Fibroblast of upper back skin (primary cell): ENCODE measurements at places on chromosomes 6 and 20.

DNA sequence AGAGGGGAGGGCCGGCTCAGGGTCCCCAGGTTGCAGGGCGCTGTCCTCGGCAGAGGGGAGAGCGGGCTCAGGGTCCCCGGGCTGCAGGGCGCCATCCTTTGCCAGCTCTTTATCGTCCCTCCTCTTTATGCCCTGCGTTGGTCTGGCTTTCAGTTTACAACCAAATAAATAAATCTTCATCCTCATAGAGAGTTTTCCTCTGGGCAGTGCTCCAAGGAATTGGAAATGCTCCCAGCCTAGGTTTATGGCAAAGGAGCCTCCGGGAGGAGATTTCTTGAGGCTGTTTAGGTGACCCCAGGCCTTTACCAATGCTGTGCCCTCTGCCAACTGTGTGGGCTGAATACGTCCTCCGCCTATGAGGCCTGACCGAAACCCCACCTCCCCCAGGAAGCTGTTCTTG is 60.2 kb downstream of the CHMP4B start:
- DNase-seq: peak; percentile 14

GRCh38 chr20:35866418-35867202 is 87.7 kb downstream of the SCAND1 start:
- peak; percentile 71 for DNase-seq

DNA sequence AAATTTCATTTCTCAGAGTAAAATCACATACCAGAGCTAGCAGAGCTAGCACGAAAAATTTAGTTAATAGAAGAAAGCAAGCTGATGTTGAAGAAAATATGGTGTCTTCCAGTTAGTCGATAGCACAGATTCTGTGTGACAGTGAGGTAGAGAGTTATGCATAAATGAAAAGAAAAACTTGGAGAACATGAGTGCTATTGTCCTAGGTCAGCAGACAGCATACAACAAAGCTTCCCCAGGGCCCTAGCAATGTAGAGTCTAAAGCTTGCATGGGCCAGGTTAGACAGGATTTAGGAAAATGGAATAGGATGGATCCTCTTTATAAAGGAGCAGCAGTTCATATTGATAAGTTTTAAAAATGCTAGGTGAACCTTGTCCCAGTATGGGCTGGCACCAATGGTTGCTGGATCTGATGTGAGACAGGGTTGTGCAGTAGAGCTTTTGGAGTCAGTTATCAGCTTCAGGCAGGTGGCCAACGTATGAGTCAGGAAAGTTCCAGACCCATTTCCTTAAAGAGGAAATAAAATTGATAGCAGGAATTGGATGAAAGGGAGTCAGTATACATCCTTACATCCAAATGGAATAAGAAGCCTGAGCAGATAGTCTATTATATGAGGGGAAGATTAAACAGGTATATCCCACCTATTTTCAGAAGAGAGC is 277.2 kb downstream of the FRK start:
- peak; percentile 21 for DNase-seq

DNA sequence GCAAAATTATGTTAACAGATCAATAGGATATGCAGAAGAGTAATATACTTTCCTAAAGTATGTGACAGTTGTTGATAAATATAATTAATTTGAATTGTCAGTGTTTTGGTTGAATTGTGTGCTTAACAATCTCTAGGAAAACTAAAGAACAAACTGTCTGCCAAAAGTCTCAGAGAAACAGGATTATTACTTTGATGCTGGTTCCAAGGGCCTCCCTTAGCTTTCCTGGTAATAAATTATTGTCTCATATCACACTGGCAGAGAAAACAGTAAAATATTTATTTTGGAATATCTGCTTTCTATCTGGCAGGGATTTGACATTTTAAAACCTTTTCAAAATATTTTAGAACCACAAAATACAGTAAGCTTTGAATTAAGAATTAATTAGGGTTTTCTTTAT is 40.1 kb upstream of the CARMIL1 start:
- no peak for DNase-seq

DNA sequence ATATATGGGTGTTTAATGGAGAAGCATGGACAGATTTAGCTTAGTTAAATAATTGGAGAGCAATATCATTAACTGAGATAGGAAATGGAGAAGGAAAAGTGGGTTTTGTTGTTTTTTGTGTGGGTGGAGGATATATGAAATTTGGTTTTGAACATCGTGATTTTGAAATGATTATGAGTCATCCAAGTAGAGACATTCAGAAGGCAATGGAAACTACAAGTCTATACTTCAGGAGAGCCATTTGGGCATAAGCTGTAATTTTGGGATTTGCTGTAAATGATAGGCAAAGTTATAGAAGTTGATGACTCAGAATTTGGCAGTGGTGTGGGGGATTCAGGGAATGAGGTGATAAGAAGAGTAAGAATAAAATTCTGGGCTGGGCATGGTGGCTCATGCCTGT is 27.4 kb upstream of the FAM135A start:
- no peak for DNase-seq

GRCh38 chr6:116828983-116829382 is at the start of gene GPRC6A:
TSS of gene GPRC6A (minus strand) at chr6:116829083. CDS start at chr6:116829013, 70 bp downstream.
- DNase-seq: no peak

GRCh38 chr20:50034567-50035180 is 51.9 kb downstream of the SNAI1 start:
- no peak for DNase-seq

DNA sequence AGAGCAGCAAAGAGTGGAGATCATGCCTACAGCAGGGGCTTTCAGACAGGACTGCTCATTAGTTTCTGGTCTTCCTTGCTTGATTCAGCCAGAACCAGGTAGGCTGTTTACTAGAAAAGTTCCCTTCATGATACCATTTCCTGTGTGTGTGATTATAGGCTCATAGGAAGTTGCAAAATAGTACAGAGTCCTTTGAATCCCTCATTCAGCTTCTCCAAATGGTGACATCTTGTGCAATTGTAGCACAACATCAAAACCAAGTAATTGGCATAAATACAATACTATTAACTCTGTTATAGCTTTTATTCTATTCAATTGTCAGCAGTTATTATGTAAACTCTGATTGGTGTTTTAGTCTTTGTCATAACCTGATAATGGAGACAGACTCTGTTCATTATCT is 347.3 kb upstream of the CDH4 start:
- DNase-seq: no peak

DNA sequence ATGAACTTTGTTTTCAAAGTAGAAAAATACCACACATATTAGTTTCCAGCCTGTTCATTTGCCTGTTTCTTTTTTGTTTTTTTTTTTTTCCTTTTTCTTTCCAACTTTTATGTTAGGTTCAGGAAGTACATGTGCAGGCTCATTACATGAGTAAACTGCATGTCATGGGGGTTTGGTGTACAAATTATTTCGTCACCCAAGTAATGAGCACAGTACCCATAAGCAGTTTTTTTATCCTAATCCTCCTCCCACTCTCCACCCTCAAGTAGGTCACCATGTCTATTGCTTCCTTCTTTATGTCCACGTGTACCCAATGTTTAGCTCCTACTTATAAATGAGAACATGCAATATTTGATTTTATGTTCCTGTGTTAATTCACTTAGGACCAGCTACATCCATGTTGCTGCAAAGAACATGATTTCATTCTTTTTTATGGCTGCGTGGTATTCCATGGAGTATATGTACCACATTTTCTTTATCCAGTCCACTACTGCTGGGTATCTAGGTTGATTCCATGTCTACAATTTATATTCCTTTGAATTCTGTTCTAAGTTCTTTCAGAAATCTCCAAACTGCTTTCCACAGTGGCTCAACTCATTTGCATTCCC is 31.8 kb downstream of the SNX14 start:
- DNase-seq: peak; percentile 10

DNA sequence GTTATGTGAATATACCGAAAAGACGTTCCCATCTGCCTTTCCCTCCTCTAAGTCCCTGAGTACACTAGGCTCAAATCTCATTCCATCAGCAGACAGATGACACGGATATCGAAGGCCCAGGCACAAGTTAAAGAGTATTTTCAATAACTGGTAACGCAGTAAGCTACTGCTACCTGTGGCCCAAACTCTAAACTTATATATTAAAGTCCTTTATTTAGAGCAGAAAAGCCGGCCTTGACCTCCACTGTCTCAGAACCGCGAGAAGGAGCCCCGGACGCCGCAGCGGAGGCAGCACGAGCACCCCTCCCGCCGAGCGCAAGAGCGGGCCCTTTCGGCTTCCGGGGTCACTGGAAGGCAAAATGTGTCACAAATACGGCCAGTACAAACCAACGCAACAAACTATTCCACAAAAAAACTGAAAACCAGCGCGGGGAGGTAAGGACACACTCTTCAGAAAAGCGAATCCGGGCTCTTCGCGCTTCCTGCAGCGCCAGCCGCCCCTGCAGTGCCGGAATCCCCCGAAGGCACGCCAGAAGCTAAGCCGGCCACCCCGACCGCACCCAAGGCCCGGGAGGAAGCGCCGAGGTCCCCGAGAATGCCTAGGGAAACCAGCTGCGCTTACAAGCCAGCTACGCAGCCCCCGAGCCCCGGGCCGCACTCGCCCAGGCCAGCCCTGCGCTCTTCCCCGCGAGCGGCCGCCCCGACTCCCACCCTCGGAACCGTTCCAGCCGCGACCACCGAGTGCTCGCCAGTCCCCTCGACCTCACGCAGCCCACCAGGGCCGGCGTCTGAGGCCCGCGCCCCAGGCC is 681 bp downstream of the DIDO1 start:
- no peak for DNase-seq

DNA sequence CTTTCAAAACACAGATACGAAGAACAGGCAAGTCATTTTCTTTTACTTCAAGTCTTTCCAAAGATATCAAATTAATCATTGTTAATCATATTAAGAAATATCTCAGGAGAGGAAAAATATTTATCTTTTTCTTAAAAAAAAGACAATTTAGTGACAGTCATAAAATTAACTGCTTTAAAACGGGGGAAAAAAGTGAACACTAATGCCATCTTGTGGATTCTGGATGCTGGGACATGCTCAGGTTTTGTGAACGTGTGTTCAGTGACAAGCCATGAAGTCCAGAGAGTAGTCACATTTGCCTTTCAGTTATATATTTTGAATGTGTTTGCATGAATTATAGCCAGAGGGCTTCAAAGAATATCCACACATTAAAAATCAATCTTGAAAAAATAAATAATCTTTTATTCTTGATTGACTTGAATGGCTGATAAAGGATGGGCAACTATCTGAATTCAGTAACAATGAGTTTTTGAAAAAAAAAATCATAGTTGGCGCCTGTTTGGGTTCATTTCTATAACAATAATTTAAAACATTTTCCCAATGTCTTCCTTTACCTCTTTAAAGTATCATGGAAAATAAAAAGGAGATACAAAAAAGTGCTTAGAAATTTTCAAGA is 74.7 kb upstream of the NOX3 start:
- peak; percentile 57 for DNase-seq

GRCh38 chr6:12149944-12150510 is 137.9 kb downstream of the HIVEP1 start:
- DNase-seq: no peak

GRCh38 chr6:26659042-26659999 is at the start of gene ZNF322:
TSS of gene ZNF322 (minus strand) at chr6:26659746. CDS start at chr6:26638553, 21,193 bp downstream.
- DNase-seq: peak; percentile 92

DNA sequence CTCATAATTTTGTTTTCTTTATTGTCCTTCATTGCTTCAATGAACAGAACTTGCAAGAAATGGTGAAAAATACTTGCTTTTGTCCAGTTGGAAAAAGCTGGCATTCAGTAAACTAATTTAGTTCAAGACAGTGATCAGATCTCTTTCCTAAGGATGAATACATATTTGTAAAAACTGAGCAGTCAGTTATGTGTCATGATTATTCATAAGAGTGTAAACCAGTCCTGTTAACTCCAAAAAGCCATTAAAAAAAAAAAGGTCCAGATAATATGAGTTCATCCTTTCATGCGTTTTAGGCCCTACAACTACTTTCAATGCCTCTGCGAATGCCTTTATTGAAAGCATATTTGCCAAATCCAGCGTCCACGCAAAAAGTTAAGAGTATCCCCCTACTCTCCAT is 609 bp downstream of the PGM3 start:
- DNase-seq: no peak

GRCh38 chr6:152595499-152595898 is 41.7 kb downstream of the SYNE1 start:
- peak; percentile 11 for DNase-seq

DNA sequence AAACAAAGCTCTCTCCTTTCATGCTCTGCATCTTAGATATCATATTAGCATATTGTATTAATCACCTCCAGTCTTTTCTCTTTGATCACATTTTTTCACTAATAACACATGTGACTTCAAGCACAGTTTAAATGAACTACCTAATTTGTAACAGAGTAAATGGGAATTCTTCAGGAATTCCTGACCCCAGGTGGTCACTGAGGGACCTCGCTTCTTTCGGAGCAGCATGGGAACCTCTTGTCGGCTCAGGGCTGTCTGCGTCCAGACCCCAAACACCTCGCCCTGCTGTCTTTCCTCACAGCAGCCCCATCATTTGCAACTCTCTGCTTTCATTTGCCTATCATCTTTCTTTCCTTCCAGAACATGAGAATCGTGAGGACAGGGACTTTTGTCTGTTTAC is 103.5 kb downstream of the DACT2 start:
- DNase-seq: no peak

DNA sequence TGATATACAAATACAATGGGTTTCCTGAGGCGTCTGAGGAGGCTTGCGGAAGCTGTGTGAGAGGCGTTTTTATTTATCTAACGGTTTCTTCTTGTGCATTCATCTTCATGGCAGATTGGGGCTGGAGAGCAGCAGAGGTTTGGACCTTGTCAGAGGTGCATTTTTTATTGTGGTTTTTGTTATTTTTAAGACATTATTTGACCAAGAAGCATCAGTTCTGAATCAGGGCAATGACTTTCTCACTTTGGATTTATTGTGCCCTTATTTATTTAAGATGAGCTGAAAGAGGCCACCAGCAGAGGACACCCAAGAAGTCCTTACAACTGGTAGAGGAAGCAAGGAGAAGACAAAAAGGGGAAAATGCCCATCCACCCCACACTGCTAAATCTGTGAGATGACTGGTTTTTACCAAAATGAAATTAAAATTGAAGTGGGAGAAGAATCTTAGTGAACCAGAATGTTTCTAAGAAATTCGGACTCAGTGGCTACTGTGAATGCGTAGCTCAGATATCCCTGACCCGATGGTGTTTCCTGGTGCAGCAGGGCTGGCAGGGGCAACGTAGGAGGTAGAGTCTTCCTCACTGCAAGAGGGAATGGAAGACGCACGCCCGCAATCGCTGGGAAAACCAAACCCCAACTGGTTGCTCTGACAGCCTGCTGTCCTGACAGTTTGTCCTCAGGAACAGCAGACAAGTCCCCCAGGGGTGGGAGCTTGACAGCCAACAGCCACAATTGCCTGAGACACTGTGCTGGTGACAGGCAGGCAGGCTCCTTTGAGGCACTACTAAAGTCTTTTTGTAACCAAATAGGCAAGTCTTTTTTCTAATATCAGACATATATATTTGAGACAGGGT is 14.2 kb downstream of the PRR18 start:
- no peak for DNase-seq

DNA sequence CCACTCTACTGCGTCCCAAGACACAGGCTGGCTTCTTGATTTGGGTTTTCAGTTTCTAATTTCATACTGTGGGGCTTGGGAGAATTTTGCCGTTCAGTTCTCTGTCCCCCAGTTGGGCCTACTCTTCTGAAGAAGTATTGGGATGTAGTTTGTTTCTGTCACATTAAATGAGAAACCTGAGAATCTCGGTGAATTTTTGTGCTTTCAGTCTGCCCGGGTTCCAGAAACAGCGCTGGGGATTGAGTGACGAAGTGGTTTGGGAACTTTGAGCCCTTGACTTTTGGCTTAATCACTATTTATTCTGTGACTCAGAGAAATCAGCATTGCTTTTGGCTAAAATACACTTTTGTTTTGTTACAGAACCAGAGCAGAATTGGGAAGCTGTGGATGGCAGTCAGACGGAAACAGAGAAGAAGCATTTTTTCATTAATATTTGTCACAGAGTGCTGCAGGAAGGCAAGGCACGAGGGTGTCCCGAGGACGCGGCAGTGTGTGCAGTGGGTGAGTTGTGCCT is 74.0 kb downstream of the IGF2R start:
- DNase-seq: no peak

- DNase-seq: no peak
Observed at GRCh38 chr6:14502551-14502950, 385.0 kb downstream of the CD83 start.
